ENCODE measurements at places on chromosomes 4 and X. TPM values are rescaled to one million over a fixed set of nuclear protein-coding genes. Genes with fewer than 3 reads are reported as not detected.

Gene IDUA
- total RNA-seq, result 11.4 TPM

DNA sequence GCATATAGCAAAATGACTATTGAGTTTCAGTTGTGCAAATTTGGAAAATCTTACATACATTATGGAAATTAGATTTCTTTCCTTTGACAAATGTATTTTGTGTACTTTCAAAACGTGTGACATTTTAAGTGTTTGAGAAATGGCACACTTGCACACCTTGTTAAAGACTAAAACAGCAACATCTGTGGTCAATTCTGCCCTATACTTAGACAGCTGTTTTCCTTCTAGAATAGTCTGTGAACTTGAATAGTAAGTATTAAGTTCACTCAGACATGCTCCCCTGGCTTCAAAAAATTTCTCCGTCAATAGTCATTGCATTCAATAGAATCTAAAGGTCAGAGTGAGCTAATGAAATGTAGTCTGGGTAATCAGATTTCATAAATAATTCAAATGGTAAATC is 21.7 kb upstream of the TBC1D9 start:
- no peaks in the 10 kb centered on the region for H3K36me3 ChIP-seq
- H3K27ac ChIP-seq, result no peak overlapping the region
- no peaks in the 10 kb centered on the region for H3K27me3 ChIP-seq
- no peak for DNase-seq
- H3K4me1 ChIP-seq, result no peaks in the 10 kb centered on the region

Gene EXOC1L
- total RNA-seq, result not detected

DNA sequence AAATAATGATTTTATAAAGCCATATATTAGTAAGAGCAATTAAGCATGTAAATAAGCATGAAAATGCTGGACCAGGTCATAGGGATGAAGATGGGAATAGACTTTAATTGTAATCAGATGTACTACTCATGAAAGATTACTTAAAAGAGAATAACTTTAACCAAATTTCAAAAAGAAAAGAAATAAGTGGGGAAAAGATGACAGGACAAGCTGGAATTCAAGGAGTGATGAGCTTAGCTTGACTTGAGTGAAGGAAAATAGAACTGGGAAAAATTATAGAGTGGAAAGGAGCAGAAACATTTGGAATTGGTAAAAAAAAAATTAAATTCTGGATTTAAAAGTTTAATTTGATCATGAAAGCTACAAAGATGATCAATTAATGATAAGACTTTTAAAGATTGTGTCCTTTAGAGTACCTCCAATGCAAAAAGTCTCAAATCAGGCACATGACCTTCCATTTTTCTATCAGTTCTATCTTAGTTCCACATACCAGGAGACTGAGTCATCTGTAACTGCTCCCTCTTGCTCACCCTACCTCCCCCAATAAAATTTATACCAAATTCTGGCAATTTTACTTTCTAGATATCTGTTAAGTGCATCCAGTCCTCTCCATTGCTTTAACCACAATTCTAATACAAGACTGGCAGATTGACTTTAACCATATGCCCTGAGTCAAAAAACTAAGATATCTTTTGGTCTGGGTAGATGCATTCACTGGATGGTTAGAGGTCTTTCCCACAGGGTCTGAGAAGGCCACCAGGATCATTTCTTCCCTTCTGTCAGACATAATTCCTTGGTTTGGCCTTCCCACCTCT is 56.4 kb upstream of the SLIT2 start:
- no peaks in the 10 kb centered on the region for H3K36me3 ChIP-seq
- H3K4me3 ChIP-seq, result no peak overlapping the region
- no peak overlapping the region for H3K27ac ChIP-seq
- no peaks in the 10 kb centered on the region for H3K27me3 ChIP-seq
- DNase-seq, result peak; percentile 11
- H3K4me1 ChIP-seq, result peaks cover 6% of the 10 kb centered on the region

DNA sequence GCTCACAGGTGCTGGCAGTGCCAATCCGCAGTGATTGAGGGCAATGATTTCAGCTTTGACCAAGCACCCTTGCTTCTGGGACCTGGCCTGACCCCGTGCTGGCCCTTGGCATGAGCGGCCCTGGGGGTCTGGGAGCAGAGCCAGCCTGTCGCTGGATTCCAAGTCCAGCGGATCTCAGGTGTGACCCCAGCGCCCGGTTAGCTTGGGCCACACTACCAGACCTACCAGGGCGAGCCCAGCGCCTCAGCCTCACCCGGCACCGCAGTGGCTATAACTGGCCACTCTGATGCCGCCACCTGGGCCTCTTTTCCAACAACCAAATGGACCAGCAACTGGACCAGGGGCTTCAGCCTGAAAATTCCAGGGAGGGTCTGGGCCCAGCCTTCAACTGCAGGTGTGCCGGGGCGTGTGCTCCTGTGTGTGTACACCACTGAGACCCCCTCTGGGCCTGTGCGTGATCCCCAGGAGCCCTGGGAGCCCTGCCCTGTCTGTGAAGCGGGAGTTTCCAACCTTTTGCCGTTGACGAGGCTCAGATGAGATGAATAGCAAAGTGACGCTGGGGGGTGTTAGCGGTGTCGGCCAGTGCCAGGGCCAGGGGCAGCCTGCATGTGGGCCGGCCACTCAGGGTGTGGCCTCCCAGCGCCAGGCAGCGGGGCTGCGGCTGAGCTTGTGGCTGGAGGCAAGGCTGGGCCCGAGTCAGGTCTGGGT is 658 bp downstream of the SH3TC1 start:
- no peak for DNase-seq
- H3K27me3 ChIP-seq, result peaks cover 4% of the 10 kb centered on the region
- no peaks in the 10 kb centered on the region for H3K36me3 ChIP-seq
- H3K27ac ChIP-seq, result peak overlapping the region; percentile 89

Data from muscle of leg (tissue), 16 donors.